Iris pigment epithelial cell (primary cell): ENCODE measurements at places on chromosomes 7 and 10.

DNA sequence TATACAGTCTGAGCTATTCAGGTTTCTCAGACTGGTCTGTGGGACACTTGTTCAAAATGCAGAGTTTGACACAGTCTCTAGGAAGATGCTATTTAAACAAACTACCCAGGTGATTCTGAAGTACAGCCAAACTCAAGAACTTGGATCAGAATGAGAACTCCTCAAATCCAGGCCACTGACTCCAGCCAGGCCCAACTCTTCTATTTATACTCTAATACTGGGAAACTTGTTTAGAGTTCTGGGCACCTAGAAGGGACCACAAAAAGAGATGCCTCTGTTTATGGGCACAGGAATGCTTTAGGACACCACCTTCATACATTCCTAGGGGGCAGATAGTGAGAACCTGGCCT lies 40.1 kb upstream of the ADD3 start:
- no peak for DNase-seq

DNA sequence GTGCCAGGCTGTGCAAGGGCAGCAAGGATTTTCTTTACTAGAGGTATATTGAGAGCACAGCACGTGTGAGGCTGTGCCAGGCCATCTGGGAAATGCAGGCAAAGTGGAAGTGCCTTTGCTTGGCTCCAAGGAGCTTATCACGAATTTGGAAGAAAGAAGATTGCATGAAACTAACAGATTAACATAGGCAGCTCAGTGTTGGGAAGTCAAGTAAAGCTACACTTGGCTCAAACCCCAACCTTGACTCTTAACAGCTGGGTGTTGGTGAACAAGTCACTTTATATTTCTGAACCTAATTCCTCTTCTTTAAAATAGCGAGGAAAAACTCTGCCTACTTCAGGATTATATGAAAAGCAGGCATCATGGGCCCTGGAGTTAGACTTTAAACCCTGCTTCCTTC lies 105.2 kb downstream of the PLCE1 start:
- DNase-seq = no peak

DNA sequence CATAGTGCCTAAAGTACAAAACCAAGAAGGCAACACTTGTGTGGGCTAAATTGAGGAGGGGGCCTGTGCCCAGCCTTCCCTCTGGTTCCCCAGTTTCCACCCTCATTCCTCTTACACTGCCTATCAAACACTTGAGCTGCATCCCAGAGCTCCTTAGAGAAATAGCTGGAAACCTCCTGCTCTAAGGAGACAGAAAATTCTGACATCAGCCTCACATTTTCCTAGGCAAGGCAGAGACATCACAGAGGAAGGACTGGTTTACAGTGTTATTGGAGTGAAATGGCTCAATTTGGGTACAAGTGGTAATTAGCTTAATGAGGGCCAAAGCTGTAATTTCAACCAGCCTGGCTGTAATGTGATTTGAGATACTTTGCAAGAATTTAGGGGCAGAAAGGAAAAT lies 192.3 kb upstream of the AOAH start:
- DNase-seq = no peak

DNA sequence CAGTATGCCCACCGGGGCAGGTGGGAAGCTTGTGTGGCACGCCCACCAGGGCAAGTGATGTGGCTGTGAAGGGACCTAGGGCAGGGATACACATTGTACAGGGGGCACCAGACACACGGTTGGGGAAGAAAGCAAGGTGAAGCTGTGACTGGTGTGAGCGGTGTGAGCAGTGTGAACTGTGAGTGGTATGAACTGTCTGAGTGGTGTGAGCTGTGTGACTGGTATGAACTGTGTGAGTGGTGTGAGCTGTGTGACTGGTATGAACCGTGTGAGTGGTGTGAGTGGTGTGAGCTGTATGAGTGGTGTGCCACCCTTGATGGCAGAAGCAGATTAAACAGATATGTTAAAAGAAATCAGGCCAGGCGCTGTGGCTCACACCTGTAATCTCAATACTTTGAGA lies 48.1 kb downstream of the DPYSL4 start:
- no peak for DNase-seq

DNA sequence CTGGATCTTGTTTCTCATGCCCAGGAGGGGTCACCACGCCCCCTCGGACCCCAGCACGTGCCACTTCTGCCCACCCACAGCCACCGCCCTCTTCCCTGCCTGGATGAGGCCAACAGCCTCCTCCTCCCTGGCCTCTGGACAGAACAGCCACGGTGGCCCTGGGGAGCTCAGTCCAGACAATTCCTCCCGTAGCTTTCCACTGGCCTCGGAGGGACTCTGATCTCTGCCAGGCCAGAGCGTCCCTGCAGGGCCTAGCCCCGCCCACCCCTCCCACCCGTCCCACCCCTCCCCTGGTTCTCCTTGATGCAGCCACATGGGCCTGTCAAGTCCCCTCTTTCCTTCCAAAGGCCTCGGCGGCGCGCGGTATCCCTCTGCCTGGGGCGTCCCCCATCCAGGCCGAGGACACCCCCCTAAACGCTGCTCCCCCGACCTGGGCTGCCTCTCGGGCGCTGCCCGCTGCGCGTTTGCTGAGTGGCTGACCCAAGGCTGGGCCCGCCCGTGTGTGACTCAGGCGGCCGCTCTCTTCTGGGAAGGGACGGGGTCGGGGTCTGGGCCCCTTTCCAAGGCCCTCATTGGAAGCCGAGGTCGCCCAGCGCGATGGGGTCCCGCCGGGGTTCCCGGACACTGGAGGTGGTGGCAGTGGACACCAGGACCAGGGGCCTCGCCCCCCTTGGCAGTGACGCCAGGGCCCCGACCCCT lies 557 bp downstream of the TMEM120A start:
- peak; percentile 50 for DNase-seq

DNA sequence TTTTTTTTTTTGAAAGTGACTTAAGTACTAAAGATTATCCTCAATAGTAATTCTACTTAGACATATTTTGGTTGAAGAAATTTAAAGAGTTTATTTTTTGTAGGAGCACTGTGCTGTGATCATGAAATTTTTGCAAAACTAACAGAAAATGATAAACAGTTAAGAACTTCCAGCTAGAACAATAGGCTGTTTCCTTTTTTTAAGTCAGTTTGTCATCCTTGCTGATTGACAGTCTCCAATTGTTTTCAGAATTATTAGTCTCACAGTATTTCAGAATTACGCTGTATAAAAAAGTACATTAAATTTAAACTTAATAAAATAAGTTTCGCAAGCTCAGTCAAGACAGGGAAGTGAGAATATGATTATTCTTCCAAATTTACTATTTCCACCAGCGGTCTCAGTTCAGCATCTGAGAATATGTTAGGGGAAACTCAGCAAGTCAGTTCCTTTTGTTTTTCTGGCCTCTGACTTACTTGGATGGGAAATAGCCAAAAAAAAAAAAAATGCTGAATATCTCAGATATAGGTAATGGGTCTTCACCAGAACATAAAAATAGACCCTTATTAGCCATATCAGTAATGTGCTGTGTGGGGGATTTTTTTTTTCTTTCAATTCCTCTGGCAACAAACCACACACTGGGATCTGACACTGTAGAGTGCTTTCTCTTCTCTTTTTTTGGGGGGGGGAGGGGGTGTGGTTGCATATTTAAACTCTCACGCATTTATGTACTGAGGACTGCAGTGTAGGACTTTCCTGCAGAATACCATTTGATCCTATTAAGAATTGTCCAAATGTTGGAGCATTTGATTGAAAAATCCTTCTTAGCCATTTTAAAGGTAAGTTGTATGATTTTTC lies at the start of gene CD36:
Gene CD36, plus strand, starts transcription at position 732 of the 855 bp plus-strand sequence. CDS start 8,099 bp downstream, outside the sequence.
- DNase-seq = no peak

- no peak for DNase-seq
Measured at GRCh38 chr7:72435366-72435765, 23.2 kb upstream of the CALN1 start.

GRCh38 chr10:107553470-107553869 lies 389.0 kb upstream of the SORCS1 start:
- peak; percentile 72 for DNase-seq

GRCh38 chr10:118107541-118107940 lies 60.8 kb upstream of the RAB11FIP2 start:
- no peak for DNase-seq
